Brain (organoid and tissue), 16 donors: ENCODE measurements at places on chromosomes 5 and 9. TPM values are rescaled to one million over a fixed set of nuclear protein-coding genes. Genes with fewer than 3 reads are reported as not detected.

Gene CCDC152
- 0.25 TPM for polyA plus RNA-seq

Gene CBY3
- polyA plus RNA-seq = not detected

Gene NRG2
- 1.6 TPM for polyA plus RNA-seq

Gene MPDZ
- 16.9 TPM for polyA plus RNA-seq

Gene PIP5KL1
- polyA plus RNA-seq = 2.4 TPM

Gene ABCA2
- polyA plus RNA-seq = 283 TPM

Gene NUDT12
- polyA plus RNA-seq = 3.5 TPM

Gene TAF11L7
- polyA plus RNA-seq = not detected

Gene SLC2A6
- polyA plus RNA-seq = 14.5 TPM

GRCh38 chr5:124210111-124210910, 536.1 kb downstream of the ZNF608 start:
- no peak for DNase-seq

DNA sequence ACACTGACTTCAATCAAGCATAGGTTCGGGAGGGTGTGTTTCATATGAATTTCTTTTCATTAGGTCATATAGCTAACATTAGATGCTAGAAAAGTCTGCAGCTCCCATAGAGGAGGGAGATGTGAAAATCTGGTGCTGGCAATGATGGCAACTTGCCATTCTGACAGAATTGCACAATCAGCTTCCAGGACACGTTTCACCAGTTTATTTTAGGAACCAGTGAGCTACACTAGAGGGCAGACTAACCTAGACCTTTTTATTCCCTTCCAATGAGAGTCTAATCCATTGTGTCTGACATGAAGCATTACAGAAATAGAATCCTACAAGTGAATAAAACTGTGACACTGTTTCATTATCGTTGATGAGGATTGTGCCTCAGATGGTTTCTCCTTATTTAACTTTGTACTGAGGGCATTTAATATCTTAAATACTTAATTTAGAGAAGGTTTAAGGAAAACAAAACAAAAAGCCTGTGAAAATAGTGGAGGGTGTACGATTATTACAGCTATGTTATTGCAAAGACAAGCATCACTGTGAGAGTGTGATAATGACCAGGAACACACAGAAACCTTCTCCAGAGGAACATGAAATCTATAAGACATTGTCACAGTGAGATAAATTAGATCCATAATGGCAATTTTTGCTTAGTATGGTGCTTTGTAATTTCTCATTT, 363.3 kb upstream of the RPS23 start:
- DNase-seq = peak; percentile 96

GRCh38 chr9:97507428-97507984, 6.0 kb downstream of the TMOD1 start:
- no peak for DNase-seq

- no peak for DNase-seq
Measured at GRCh38 chr5:37739817-37740261, 100.0 kb downstream of the GDNF start.

GRCh38 chr5:179343021-179343718, 2.1 kb downstream of the ADAMTS2 start:
- DNase-seq = no peak

- DNase-seq = no peak
Measured at GRCh38 chr9:77798140-77798539, 150.0 kb upstream of the GNA14 start.

GRCh38 chr5:54178207-54178606, 132.2 kb downstream of the ARL15 start:
- DNase-seq = peak; percentile 26

DNA sequence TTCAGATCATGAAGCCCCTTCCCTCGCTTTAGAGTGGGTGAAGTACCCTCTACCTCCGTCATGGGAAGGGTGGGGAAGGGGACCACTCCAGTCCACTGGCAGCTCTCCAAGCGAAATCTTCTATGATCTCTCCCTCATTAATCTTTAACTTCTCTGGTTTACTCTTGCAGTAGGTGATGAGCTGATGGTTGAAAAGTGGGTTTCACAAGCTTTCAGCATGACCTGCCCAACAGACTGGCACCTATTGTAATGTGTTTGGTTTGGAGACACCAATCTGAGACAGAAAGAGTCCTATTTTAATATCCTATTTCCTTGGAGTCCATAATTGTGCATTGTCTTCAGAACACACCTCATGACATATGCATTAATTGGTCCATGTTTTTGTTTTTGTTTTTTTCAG, 70.8 kb upstream of the TGFBR1 start:
- DNase-seq = no peak

- no peak for DNase-seq
Measured at GRCh38 chr5:38069360-38069759, 189.0 kb upstream of the EGFLAM start.

- no peak for DNase-seq
Measured at GRCh38 chr5:173392172-173392571, 64.0 kb upstream of the STC2 start.
